ENCODE measurements at places on chromosomes 6 and 20. TPM values are rescaled to one million over a fixed set of nuclear protein-coding genes. Genes with fewer than 3 reads are reported as not detected.

Gene TMX4
- total RNA-seq = 24.8 TPM

Gene GPX5
- not detected for total RNA-seq

Gene LTV1
- total RNA-seq = 37.0 TPM

Gene SLC17A1
- total RNA-seq = not detected

Gene BMP5
- not detected for total RNA-seq

Gene C6orf52
- total RNA-seq = 1.6 TPM

Gene GLYATL3
- not detected for total RNA-seq

Gene GSTA1
- total RNA-seq = not detected

Gene KHDC1L
- total RNA-seq = not detected

Gene CAGE1
- total RNA-seq = 0.07 TPM

Gene MRAP2
- total RNA-seq = not detected

Gene CST2
- not detected for total RNA-seq

Gene KCNK15
- total RNA-seq = 0.09 TPM

Gene NEDD9
- 57.4 TPM for total RNA-seq

Gene CCDC170
- total RNA-seq = not detected

Gene ZSCAN12
- 12.8 TPM for total RNA-seq

Gene TRAPPC3L
- not detected for total RNA-seq

Gene CNKSR3
- not detected for total RNA-seq
